ENCODE measurements at places on chromosomes 1 and 21.

- no peak for DNase-seq
Measured at GRCh38 chr1:39204441-39205081, at the start of gene MACF1. TSS of gene MACF1 (plus strand) at chr1:39204695. CDS start at chr1:39205023, 328 bp downstream.

DNA sequence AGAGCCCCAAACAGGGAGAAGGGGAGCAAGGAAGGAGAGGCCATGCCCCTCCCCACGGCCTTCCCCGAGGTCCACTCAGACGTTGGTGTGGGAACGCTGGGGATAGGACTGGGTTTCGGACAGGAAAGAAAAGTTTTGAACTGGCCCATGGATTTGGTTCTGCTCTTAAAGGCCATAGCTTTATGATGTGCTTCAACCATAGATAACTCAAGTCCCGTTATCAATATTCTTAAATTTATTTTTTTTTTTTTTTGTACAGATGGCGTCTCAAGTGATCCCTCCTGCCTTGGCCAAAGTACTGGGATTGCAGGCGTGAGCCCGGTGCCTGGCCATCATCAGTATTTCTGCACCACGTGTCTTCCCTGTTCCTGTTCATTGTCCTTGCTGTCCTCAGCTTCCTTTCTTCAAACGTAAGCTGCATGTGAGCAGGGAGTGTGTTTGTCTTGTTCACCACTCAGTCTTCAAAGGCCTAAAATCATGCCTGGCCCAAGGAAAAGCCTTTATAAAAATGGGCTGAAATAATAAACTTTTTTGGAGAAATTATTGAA lies 820 bp upstream of the KRTAP10-1 start:
- no peak for DNase-seq

GRCh38 chr1:240306673-240307072 lies 215.0 kb downstream of the FMN2 start:
- no peak for DNase-seq

- peak; percentile 40 for DNase-seq
Measured at GRCh38 chr1:65825741-65826140, 33.0 kb downstream of the PDE4B start.

DNA sequence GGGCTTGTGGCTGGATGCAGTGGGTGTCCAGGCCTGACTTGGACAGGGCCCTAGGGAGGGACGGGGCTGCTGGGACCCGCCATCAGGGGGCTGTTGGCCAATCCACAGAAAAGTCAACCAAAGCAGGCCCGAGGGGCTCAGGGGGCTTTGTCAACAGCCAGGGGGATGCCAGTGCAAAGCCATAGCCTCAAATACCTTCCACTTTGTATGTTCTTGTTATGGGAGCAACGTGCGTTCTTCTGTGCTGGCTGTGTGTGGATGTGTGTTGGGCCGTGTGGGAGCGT lies 35.4 kb upstream of the ARF1 start:
- DNase-seq, result no peak

Data from RKO (cell line).